Stimulated activated CD4-positive, alpha-beta T cell treated with anti-CD3 and anti-CD28 coated beads, Interleukin-12 subunit alpha, Interleukin-12 subunit beta, amount 100 ng/mL, for 24 hours (primary cell): ENCODE measurements at places on chromosomes 13 and 19.

- DNase-seq: no peak
These were observed 43.1 kb downstream of the ZNF726 start for GRCh38 chr19:23957660-23958281.

DNA sequence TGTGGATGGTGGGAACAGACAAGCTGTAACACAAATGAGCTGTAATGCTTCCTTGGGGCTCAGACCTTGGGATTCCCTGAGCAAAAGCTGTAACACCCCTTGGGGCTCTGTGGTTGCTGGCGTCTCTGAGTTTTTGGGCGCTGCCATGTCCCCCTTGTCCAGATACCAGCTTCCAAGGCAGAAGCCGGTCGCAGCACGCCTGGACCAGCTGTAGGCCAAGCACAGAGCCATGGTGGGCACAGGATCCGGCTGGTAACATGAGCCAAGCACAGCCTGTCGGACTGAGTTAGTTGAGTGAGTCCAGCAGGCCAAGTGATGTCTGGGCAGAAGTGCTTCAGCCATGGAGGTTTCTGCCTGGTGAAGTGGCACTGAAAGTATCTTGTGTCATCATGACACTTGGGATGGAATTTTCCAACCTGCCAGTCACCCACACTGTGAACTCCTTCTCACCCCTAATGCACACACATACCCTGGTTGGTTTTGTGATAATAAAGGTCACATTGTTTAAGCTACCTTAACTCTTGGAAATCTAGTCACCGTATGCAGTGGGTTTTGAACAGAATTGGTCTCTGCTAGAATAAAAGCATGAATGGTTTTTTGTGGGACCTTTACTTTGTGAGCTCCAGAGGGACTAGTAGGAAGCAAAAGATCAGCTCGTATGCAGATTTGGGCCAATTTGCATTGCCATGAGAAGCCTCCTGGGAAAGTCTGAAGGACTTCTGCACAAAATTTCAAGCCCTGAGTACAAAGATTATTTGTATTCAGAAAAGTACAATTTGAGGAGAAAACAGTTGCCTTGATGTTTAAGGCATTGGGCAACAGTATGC, 7.0 kb upstream of the ZNF17 start:
- DNase-seq: no peak

DNA sequence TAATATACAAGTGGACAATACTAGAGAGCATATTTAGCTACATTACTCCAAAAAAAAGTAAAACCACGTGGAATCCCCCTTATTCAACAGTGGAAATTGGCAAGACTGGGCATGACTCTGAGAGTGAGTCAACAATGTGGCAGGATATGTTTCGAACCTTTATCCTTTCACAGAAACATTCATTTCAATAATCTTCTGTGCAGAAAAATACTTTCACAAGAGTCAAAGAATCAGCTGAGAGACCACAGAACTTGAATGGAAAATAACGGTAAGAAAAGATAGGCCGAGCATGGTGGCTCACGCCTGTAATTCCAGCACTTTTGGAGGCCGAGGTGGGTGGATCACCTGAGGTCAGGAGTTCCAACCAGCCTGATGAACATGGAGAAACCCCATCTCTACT, 25.1 kb upstream of the CD70 start:
- DNase-seq: no peak

DNA sequence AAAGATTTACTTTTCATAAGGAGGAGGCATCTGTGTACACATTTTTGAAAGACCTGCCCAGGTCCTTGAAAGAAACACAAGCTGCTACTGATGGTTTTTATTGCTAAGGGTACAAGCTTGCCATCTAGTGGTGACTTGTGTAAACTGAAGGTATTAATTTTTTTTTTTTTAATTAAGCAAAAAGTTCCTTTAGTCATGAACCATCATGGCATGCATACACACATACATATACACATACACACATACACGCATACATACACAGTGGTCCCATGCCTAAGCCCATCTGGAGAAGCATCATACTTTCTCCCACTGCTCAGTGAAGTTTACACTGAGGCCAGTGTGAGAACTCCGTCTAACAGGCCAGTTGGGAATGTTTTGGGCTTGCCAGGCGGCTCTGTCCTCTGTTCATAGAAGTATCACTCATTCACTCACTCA, 312.5 kb downstream of the DCLK1 start:
- DNase-seq: no peak

- no peak for DNase-seq
These were observed 7.2 kb upstream of the RFX2 start for GRCh38 chr19:6117534-6117933.

- no peak for DNase-seq
These were observed 9.5 kb downstream of the POU4F1 start for GRCh38 chr13:78593652-78594455.

GRCh38 chr19:12093777-12094176, 29.2 kb downstream of the ZNF844 start:
- no peak for DNase-seq

- no peak for DNase-seq
These were observed 265.2 kb upstream of the SGCG start for GRCh38 chr13:22915442-22916082.

DNA sequence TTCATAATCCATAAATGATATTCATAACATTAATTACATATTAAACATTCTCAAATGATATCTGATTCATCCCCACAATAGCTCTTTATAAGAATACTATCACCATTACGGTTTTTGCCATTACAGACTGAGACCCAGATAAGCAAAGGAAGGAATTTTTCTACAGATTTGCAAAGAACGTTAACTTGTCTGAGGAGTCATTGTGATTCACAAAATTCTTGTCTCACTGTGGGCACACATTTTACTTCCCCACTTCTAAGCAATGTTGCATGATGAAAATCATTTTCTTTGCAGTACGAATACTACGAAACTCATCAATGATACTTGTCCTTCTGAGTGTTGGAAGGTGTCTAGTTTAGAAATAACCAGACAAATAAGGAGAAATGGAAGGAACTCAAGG, 70.1 kb downstream of the NALCN start:
- no peak for DNase-seq

GRCh38 chr19:49155005-49155819, at the start of gene HRC:
Gene HRC (minus strand): TSS chr19:49155396. CDS start chr19:49155237, 159 bp downstream.
- DNase-seq: no peak

DNA sequence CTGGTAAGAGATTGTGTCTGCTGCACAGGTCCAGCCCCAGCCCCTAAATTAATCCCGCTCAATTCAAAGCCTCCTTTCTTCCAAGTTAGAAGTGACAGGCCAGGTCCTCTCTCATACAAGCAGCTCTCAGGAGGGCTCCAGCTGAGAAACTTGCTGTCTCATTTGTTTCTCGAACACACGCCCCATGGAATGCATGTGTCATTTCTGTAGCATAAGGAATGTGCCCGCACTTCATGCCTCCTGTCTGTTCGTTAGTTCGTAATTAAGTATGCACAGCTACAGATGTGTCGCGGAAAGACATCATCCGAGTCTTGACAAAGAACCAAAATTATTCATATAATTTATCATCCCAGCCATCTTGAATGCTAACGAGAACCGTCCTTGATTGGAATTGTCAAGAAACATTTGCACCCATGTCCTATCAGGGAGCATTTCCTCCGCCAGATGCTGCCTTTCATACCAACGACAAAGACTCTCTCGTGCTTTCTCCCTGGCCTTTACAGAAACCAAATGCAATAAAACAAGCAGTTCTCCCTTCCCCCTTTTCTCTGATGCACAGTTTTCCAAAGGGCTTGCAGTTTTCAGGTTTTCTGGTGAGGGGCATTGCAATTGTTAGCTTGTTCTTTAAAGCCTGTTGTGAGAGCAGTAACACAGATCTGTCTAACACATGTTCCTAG, 133.5 kb downstream of the UQCRFS1 start:
- no peak for DNase-seq

- DNase-seq: no peak
These were observed 32.1 kb downstream of the PPP2R1A start for GRCh38 chr19:52221831-52222375.
